ENCODE measurements at places on chromosomes 16 and 17. TPM values are rescaled to one million over a fixed set of nuclear protein-coding genes. Genes with fewer than 3 reads are reported as not detected.

DNA sequence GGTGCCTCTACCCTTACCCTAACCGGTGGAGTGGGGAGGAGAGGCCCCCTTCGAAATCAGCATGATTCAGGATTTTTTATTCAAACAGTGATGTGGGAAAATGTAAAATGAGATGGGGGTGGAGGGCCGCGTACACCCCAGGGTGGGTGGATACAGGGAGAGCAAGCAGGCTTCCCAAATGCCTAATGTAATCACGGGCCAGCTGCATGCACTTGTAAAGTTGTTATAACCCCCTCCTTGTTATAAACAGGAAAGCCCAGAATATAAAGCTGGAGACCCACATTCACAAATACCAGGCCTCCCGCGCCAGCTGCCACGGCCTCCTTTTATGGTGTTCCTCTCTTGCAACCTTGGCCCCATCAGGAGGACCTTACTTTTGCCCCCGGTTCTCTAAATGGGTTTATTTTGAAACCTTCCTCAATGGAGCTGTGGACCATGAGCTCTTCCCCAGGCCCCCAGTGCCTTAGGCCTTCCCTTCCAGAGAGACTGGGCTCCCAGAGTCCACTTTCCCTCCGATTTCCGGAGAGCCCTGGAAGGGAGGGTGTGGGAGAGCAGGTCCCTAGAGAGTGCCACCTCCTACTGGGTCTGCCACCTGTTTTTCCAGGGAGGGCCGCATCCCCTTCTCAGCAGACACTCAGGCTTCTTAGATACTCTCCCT, 906 bp upstream of the FOXL1 start:
- no peak for DNase-seq

DNA sequence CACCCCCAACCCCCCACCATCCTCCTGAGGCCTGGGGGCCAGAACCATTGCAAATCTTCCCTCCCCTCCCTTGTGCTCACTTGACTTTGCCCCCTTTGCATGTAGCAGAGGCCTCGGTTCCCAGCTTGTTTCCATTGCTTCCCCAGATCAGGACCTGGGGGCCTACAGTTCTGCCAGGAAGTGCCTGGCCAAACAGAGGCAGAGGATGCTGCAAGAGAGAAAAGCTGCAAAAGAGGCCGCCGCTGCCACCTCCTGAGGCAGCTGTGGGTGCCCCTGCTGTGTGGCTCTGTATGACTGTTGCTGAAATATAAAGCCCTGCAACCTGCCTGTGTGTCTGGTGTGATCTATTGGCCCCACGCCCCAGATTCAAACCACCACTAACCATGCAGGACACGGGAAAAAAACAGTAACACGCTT, 2.3 kb downstream of the NDUFB10 start:
- no peak for DNase-seq

DNA sequence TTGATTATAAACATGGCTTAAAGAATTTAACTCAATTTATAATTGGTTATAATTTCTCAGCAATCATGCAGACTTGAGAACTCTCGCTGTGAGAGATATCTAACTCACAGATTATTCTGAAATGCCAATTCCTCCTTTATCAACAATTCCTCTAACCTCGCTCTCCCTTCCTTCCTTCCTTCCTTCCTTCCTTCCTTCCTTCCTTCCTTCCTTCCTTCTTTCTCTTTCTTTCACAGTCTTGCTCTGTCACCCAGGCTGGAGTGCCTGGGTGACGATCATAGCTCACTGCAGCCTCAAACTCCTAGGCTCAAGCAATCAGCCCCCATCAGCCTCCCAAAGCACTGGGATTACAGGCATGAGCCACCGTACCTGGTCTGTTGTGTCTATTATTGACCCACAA, 42.4 kb downstream of the CHD9 start:
- no peak for DNase-seq

- DNase-seq, result no peak
Observed at GRCh38 chr17:76548378-76549214, 8.8 kb downstream of the PRCD start.

DNA sequence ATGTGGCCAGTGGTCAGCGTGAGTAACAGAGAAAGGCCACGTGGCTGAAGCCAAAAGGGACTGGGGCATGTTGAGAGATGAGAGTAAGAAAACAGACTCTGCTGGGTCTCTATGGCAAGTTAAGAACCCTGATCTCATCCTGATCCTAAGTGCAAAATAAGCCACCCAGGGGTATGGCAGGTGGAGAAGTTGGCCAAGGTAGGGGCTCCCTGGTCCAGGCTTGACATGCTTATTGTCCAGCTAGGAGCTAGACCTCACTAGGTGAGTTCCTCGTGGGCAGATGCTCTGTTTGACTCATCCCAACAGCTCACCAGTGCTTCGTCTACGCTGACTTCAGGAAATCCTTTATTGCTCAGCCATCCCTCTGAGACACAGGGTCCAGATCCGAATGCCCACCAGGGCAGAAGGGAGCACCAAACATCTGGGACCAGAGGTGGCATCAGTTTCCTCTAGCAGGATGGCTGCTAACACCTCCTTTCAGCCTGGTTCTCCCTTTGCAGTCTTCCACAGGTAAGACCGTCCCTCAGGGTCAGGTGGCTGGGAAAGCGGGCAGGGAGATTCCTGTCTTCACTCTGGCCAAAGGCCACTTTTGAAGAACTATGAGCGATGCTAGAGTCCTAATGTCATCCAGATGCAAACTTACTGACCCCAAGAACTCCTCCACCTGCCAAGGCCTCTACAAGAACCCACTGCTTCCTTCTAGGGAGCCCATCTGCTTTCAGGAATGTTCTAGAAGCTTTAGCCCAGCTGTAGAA, 99.5 kb downstream of the CDYL2 start:
- DNase-seq, result no peak

DNA sequence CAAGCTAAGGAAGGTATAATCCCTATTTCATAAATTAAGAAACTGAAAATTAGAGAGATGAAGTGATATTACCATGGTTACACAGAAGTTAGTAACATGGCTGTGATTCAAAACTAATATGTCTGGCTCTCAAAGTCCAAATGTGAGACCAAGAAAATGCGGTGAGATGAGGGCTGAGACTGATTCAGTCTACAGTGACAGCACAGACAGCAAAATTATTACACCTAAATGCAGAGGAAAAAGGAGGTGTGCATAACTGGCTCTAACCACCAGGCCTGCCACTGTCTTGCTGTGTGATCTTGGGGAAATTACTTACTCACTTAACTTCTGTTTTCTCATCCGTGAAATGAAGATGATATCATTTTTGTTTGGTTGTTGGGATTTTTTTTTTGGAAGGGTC, 270.0 kb upstream of the SOX9 start:
- no peak for DNase-seq

GRCh38 chr17:48907713-48908046, 527 bp upstream of the UBE2Z start:
- DNase-seq, result no peak

DNA sequence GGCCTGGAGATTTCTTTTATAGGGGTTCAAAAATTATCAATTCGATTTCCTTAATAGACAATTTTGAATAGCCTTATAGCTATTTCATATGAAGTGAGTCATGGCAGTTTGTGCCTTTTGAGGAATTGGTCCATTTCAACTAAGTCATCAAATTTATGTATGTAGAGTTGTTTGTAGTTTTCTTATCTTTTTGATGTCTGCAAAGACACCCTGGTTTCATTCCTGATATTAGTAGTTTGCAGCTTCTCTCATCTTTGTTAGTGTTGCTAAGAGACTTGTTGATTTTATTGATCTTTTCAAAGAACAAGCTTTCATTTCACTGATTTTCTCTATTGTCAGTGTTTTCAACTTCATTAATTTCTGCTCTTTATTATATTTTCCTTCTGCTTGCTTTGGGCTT, 44.2 kb downstream of the N4BP1 start:
- no peak for DNase-seq

DNA sequence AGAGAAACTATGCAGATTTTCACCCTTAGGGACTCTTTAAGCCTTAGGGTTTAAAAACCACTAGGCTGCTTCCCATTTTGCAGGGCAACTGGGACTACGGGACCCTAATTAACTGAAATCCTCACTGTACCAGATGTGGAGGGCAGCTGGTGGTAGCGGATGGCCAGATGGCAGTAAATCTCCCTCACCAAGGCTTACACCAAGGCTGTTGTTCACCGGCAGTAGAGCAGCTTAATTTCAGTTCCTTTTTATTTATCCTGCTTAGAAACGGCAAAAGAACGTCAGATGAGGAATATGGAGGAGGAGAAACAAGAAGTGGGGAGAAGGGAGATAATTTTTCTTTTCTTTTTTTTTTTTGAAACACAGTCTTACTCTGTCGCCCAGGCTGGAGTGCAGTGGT, 6.5 kb downstream of the ABHD15 start:
- DNase-seq, result peak; percentile 23

- DNase-seq, result no peak
Observed at GRCh38 chr17:57940231-57940630, 15.0 kb downstream of the CUEDC1 start.

DNA sequence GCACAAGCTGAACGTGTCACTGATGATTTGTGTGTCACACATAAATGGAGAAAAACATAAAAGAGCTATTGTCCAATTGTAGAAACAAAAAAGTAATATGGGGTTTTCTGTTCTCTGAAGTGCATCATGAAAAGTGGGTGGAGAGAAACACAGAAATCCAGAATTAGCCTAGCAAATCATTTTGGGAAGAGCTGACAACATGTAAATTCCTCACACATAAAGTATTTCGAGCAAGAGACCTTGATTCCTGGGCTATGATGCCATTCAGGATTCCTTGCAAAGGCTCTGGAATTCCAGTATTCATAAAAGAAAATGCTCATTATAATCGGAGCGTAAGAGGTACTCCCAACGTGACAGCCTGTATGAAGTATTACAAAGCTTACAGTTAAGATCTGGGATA, 1.1 kb downstream of the DCUN1D3 start:
- peak; percentile 50 for DNase-seq

DNA sequence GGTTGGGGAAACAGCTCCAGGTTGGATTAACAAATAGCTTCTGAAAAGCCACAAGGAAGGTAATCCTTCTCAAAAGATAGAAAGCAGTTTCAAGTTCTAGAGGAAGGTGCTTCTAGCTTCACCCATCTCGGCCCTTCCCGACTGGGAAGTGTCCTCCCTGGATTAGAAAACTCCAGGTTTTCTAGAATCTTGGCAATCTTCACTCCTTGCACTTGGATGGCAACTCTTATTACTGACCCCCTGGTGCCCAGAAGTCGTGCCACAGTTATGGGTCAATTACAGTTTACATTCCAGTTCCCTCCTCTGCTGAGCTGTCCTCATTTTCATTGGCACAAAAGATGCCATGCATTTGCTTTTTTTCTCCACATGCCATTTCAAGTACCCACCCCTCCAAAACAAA, 65.6 kb downstream of the SMG6 start:
- DNase-seq, result no peak

DNA sequence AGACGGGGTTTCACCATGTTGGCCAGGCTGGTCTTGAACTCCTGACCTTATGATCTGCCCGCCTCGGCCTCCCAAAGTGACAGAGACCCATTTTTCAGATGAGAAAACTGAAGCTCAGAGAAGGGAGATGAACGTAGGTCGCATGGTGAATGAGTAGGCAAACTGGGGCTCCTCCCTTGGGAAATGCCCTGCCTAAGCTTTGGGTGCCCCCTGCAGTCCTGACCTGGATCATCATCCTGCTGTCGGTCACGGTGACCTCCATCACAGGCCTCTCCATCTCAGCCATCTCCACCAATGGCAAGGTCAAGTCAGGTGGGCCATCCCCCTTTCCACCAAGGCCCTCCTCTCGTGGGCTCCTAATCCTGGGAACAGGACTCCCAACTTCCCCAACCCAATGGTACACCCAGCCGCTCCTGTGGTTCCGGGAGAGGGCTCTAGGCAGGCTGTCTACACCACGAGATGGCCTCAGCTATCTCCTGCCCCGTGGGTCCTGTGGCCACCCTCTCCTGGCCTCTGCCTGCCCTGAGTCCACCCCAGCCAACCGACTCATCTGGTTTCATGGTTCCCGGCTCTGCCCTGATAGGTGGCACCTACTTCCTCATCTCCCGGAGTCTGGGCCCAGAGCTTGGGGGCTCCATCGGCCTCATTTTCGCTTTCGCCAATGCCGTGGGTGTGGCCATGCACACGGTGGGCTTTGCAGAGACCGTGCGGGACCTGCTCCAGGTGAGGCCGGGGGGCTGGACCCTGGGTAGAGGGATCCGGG, 4.7 kb downstream of the SLC12A3 start:
- no peak for DNase-seq

DNA sequence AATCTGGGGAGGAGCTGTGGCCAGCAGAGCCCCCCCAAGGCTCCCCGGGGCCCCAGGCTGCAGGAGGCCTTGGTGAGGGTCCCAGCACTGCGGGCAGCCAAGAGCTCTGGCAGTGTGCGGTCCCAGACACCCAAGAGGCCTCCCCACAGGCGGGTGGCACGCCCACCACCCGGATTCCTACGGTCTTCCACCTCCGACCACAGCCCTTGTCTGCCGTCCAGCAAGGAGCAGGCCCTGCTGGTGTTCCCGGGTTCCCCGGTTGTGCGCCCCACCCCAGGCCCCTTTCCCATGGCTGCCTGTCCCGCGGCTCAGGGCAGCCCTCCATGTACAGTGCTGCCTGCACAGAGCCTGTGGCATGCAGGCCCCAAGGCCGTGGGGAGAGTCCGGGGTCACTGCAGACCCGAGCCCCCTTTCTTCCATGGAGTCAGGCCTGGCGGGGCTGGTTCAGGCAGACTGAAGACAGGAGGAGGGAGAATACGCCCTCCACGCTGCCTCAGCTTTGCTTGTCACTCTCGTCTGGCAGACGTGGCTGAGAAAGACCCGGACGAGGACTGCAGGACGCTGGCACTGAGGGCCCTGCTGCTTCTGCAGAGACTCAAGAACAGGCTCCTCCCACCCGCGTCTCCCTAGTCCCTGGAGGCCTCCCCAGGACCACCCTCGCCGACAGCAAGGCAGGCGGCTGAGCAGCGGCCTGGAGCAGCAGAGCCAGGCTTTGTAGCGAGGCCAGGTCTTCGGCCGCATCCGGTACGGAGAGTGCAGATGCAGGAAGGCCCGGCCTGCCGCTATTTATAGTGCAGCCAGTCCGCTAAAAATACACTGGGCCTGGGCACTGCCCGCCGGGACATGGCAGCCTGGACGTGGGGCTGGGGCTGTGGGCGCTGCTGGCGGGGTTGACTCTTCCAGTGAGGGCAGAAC, 16.4 kb downstream of the TELO2 start:
- DNase-seq, result no peak

SDR42E1 gene
- polyA plus RNA-seq, result 2.5 TPM

NOXO1 gene
- polyA plus RNA-seq, result 0.58 TPM

EMC6 gene
- polyA plus RNA-seq, result 77.1 TPM

G6PC1 gene
- polyA plus RNA-seq, result 10.5 TPM

TPPP3 gene
- polyA plus RNA-seq, result 108 TPM

NLRC3 gene
- polyA plus RNA-seq, result 0.52 TPM

PIK3R6 gene
- 0.17 TPM for polyA plus RNA-seq

ST6GALNAC2 gene
- 6.5 TPM for polyA plus RNA-seq
